HL-60 (cell line): ENCODE measurements at places on chromosomes 1 and 21.

DNA sequence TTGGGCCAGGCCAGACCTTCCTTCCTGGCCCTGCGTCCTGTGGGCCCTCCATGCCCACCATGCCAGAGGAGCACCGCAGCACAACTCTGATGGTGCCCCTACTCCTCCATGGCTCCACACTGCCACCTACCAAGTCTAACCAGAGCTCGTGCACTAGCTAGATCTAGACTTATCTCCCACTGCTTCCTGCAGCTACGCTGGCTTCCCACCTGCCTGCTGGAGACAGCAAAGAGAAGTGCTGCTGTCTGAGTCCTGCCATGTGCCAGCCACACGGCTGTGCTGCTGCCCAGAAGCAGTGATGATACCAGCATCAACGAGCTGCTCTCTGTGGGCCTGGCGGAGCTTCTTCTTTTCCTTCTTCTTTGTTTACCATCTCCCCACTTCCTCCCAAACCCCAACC, 4.5 kb downstream of the GUCA2B start:
- DNase-seq, result no peak

DNA sequence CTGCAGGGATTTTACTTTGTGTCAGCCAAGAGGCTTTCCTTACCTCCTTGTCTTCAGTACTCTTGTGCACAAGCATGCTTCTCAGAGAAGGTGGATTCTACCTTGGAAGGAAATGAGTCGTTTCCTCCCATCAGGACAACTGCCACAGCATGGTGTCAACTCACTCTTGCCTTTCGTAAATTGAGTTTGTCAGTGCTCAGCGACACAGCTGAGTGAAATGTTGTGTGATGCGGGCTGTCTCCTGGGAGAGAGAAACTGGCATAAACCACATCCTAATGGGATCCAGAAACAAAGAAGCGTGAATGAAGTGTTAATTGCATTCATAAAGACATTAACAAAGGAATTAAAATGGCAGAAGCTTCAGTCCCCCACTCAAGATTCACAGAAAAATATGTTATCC, 51.5 kb upstream of the SLC22A15 start:
- no peak for DNase-seq

DNA sequence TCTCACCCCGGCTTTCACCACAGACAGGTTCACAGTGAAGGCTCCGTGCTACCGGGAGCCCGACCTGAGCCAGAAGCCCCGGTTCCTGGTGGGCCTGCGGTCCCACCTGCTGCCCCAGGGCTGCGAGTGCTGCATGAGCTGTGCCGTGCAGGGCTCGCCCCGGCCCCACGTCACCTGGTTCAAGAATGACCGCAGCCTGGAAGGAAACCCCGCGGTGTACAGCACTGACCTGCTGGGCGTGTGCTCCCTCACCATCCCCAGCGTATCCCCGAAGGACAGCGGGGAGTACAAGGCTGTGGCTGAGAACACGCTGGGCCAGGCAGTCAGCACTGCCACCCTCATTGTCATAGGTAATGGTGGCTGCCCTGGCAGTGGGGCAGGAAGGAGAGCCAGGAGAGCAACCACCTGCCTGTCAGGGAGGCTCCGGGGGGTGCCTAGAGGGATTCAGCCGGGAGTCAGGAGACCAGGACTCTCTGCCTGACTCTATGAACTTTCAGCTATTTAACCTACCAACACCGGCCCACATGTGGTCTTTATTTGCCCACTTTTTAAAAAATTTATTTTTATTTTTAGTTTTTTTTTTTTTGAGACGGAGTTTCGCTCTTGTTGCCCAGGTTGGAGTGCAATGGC, 36.4 kb downstream of the IGFN1 start:
- DNase-seq, result no peak

DNA sequence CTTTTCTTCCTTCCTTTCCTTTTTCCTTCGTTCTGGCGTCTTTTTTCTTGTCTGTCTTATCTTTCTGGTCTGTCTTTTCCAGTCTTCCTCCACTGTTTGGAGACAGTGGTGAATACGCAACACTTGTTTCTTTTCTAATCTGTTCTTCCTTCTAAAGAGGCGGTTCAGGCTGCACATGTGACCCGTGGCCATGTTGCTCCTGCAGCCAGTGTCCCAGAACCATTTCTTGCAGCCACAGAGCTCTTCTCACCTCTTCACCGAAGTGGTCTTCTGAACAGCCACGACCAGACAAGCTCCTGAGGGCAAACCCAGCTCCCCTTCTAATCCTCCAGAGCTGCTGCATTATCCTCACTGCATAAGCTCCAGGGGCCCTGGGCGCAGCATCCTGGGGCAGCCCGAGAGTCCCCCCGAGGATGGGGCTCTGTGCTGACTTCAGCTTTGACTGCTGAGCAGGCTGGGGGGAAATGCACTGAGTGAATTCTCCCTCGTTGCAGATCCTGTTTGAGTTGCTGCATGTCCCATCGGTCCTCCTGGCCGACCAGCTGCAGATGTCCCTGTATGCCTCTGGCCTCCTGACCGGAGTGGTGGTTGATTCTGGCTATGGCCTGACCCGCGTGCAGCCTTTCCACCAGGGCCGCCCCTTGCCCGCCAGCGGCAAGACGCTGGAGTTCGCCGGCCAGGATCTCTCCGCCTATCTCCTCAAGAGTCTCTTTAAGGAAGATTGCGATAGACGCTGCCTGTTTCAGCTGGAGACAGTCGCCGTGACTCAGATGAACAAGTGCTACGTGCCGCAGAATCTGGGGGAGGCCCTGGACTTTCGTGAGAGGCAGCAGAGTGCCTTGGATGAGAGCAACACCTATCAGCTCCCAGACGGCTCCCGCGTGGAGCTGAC, 70.4 kb downstream of the ACTL8 start:
- DNase-seq, result no peak

- DNase-seq, result no peak
These were observed 22.2 kb downstream of the KCNN3 start for GRCh38 chr1:154847891-154848290.

DNA sequence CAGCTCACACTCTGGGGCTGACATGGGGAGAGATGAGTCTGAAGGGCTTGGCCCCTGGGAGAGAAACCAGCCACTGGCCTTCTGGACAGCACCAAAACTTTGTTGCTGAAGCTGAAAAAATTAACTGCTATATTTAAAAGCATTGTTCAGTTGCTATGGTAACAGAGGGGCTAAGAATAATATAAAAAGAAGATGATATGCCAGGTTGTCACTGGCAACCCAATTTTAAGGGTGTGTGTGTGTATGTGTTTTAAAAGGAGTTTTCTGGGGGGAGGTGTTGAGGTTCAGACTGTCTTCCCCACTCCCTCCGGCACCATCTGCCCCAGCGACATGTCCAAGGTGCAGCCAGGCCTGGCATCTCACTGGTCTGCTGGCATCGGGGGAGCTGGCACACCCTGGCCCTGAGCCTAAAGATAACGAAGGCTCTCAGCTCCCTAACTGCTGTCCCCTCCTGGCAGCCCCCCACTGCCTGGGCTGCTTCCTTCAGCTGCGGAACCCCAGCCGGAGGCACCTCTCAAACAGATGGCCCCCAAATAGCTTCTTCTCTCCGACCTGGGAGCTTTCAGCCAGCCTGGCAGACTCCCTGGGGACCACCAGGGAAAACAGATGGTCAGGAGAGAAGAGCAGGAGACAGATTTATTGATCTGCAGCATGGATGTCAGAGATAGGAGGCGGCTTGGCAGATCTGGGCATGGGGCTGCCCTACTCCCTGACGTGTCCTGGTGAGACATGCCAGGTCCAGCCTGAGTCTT, 203.9 kb downstream of the HIVEP3 start:
- DNase-seq, result no peak

DNA sequence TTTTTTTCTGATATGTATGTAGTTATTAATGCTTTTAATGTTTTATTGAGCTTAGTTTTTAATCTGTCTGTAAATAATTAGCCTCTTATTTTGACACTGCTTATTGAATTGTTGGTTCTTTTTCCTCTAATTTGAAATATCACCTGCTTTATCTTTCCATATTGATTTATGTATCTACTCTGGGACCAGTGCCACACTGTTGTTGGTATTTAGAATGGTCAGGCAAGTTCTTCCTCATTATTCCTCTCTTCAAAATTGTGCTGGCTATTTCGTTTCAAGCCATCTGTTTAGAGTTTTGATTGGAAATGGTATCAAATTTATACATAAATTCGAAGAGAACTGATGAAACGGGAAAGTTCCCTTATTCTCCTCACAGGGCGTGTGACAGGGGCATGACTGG, 96.8 kb upstream of the APP start:
- no peak for DNase-seq
